ENCODE measurements at places on chromosomes 3 and 15. TPM values are rescaled to one million over a fixed set of nuclear protein-coding genes. Genes with fewer than 3 reads are reported as not detected.
A peak's percentile ranks its signal among the peaks of the same experiment; 100 is the strongest.

DNA sequence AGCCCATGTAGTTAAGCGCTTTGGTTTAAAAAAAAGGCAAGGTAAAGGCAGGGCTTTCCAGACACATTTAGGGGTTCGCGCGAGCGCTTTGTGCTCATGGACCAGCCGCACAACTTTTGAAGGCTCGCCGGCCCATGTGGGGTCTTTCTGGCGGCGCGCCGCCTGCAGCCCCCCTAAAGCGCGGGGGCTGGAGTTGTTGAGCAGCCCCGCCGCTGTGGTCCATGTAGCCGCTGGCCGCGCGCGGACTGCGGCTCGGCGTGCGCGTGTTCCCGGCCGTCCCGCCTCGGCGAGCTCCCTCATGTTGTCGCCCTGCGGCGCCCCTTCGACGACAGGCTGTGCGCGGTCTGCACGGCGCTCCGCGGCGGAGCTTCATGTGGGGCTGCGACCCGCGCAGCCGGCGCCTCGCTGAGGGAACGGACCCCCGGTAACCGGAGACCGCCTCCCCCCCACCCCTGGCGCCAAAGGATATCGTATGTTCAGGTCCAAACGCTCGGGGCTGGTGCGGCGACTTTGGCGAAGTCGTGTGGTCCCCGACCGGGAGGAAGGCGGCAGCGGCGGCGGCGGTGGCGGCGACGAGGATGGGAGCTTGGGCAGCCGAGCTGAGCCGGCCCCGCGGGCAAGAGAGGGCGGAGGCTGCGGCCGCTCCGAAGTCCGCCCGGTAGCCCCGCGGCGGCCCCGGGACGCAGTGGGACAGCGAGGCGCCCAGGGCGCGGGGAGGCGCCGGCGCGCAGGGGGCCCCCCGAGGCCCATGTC is 927 bp downstream of the SMAD6 start:
- peak; percentile 21 for DNase-seq

- DNase-seq, result no peak
Observed at GRCh38 chr3:90054311-90054710, 946.9 kb downstream of the EPHA3 start.

DNA sequence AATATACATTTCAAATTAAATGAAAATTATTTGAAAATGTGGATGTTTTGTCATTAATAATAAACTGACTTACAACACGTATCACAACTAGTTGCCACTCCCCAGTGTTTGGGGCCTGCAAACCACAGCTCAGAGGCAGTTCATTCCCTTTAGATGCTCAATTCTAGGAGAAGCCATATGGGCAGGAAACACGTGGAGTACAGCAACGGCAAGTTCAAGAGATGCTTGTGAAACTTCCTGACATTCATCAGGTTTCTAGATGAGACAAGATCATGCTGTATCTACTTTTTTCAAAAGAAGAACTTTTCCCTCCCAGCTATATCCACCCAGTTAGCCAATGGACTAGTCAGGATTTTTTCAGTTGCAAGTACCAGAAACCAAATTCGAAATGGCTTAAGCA is 17.6 kb upstream of the PLA2G4D start:
- no peak for DNase-seq

GRCh38 chr15:65579762-65580161 is 31.2 kb downstream of the INTS14 start:
- no peak for DNase-seq

The GOLGA6A gene
- not detected for total RNA-seq

The CHRNA5 gene
- total RNA-seq, result 2.3 TPM

DNA sequence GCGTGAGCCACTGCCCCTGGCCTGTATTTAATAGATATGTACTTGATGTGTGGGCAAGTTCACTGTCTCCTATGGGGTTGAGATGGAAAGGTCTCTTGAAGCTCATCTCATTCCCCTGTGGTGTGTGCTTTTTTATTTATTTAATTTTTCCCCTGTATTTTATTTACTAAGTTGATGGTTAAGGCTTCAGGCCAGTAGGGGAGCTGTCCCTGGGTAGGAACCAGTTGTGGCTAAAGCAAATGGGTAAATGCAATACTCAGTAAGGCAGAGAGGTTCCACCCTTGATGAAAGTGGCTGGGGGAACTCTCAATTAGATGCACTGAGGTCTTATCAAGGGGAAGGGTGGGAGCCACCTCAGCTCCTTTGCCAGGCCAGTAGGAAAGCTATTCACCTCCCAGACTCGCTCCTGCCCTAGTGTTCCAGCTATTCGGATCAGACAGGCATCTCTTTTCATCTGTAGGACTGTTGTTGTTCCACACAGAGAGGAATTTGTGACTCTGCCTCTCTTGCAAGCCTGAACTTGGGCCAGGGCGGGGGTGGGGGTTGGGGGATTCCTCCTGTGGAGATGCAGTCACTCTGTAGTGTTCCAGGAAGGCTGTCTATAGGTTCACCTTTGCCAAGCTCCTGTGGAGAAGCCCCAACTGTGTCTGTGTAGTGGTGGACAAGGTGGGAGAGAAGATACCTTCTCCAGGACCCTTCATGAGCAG is 26.1 kb downstream of the PCCB start:
- peak; percentile 6 for DNase-seq
